ENCODE measurements at places on chromosomes 16 and 17.

DNA sequence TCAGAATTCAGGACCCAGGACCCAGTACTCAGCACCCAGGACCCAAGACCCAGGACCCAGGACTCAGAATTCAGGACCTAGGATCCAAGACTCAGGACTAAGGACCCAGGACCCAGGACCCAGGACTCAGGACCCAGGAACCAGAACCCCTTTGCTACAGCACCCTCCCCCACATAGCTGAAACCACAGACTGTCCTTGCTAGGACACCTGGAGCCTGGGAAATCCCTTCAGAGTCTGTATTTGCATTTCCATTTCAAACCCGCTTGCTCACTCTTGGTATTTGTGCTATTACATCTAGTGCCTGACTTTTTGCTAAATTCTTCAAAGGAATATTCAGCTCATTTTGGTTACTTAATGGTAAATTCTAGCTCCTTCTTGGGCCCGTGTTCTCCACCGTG is 275.8 kb upstream of the MAF start:
- DNase-seq, result no peak

- DNase-seq, result peak; percentile 82
These were observed 430 bp downstream of the TSEN54 start for GRCh38 chr17:75516619-75517296.

- no peak for DNase-seq
These were observed 770.8 kb upstream of the SOX9 start for GRCh38 chr17:71349908-71350600.

DNA sequence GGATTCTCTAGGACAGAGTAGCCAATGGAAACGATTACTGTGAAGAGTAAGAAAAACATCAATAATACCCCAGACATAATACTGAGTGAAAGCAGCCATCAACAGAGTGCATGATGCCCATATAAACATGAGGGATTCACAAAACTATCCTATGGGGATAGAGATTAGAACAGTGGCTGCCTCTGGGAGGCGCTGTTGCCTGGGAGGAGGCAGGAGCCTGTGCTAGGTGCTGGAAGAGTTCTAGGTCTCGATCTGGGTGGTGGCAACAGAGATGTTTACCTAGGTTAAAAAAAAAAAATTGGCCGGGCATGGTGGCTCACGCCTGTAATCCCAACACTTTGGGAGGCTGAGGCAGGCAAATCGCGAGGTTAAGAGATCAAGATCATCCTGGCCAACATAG is 7.9 kb downstream of the FA2H start:
- no peak for DNase-seq

DNA sequence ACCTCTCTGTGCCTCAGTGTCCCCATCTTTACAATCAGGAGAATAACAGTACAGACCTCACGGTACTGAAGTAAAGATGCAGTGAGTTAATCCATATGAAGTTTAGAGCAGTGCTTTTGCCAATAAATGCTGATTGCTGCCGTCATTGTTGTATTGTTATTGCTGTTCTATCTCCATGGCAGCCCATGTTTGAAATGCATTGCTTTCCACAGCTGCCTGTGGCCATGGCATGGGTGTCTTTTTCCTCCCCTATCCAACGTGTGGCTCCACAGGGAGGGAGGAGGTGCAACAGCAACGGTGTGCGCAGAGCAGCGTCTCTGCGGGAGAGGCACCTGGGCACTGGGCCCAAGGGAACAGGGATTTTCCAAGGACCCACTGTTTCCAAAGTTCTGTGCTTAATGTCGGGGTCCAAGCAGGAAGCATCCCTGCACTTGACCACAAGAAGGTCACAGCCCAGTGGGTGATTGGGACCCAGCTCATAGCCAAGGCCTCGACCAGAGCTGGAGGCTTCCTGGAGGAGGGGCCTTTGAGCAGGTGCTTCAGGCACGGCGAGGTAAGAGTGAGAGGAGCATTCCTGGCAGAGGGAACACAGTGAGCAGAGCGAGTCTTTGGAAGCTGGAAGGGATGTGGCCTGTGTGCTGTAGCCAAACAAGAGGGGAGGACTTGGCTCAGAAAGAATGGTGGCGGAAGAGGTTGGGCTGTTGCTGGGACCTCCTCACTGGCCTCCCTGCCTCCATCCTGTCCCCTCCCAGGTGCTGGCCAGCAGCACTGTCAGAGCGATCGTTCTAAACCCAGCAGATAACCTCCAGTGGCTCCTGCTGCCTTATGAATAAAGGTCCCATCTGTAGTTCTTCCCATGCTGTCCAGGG is 3.9 kb downstream of the RAI1 start:
- no peak for DNase-seq

DNA sequence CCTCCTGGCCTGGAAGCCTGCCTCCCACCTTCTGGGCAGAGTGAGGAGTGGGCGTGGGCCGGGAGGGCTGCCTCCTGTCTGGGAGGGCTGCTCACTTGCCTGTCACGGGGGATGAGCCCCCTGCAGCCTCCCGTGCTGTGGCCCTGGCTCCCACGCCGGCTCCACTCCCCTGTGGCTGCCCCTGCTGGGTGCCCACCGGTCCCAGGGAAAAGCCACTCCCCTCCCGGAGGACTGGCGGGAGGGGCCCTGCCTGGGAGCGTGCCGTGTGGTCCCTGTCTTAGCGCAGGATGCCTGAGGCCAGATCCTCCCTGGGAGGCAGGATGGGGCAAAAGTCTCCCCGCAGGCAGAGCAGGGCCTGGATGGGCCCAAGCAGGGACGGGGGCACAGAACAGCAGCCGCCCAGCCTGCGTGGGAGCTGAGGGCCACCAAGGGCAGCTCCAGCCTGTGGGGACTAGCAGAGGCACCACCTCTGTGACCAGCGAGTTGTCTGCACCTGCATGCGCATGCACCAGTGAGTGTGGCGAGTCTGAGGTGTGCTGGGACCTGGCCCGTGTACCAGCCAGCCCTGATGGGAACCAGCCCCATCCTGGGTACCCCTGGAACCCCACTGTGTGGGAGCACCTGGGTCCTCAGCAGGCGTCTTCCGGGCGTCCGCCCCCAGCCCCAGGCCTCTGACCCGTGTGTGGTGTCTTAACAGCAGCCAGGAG is 339.9 kb downstream of the SEC14L1 start:
- peak; percentile 45 for DNase-seq

DNA sequence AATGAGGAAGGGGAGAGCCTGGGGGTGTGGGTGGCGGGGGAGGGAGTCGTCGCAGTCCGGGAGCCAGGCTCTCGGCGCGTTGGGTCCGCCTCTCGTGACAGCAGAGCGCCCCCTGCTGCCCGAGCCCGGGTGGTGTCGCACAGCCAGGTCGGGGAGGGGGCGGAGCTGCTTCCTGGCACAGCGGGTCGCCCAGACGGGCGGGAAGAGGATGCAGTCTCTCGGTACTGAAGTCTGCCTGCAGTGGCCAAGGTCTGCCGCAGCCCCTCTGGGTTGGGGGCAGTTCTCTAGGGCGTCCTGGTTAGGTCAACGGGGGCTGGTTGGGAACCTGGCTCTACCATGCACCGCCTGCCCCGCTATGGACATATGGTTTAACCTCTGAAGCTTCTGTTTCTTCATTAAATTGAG is 38.2 kb upstream of the CCDC182 start:
- DNase-seq, result peak; percentile 93

DNA sequence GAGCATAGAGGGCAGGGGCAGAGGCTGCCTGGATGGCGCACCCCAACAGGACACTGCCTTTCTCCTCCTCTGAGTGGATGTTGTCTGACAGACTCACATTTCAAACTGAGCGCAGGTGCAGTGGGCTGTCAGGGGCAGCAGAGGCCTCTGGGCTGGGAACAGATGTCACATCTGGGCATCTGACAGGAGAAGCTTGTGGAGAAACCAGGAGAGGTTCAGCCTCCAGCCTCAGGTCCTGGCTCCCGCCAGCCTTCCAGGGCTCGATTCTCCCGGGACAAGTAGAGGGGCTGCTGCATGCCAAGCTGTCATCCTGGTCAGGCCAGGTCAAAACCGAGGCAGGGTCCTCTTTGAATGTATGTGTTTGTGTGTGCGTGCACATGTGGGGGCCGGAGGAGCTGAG is 67.7 kb upstream of the SDK2 start:
- no peak for DNase-seq

DNA sequence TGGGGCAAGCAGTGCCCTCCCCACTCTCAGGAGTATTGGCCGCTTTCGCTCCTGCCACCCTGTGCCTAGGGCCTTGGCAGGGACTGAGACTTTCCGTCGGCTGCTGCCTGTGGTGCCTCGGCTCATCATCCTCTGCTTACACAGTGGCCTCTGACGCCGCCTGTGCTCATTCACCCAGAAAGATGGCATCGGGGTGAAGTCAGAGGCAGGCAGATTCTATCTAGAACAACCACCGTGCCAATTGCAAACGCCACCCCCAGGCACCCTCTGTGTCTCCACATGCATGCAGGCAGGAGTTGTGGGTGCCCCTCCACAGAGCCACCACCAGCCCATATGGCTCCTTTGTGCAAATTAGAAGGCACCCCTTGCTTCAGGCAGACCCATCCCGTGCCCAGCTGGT is 154.2 kb upstream of the GSE1 start:
- DNase-seq, result no peak

GRCh38 chr16:15885560-15886001 is 2.8 kb downstream of the CEP20 start:
- no peak for DNase-seq

GRCh38 chr16:56363781-56364565 is 61.4 kb downstream of the AMFR start:
- no peak for DNase-seq
